ENCODE measurements at places on chromosomes 3 and 15.

DNA sequence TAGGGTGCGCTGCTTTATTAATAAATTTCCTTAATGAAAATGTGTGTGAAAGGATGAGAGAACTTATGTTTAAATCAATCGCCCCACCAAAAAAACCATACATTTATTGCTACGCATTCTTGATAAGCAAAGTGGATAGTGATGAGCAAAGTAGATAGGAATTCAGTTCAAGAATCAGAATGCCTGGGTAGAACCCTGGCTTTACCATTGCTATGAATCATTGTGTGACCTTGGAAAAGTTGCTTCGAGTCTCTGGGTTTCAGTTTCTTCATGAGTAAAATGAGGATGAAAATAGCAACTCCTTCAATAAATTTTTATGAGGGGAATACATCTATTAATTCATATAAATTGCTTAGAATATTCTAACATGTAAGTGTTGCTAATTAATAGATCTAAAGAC, 2.6 kb upstream of the ALCAM start:
- DNase-seq = peak; percentile 95

DNA sequence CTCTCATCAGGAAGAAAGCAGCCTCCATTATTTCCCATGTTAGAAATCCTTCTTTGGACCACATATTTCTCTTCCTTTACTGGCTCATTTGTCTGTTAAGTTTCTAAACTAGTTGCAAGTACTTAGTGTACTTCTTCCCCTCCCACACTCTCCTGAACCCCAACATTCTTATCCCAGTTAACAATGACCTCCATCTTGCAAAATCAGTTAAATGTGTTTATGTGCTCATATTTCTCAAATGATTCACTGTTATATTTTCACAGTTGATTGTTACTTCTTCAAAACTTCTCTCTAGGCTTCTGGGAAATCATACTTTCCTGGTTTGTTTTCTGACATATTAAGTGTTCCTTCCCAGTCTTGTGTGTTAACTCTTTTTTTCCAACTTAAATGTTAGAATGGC, 856.9 kb downstream of the EPHA3 start:
- no peak for DNase-seq

- DNase-seq = no peak
Measured at GRCh38 chr3:49910409-49911123, 6.9 kb upstream of the MST1R start.

DNA sequence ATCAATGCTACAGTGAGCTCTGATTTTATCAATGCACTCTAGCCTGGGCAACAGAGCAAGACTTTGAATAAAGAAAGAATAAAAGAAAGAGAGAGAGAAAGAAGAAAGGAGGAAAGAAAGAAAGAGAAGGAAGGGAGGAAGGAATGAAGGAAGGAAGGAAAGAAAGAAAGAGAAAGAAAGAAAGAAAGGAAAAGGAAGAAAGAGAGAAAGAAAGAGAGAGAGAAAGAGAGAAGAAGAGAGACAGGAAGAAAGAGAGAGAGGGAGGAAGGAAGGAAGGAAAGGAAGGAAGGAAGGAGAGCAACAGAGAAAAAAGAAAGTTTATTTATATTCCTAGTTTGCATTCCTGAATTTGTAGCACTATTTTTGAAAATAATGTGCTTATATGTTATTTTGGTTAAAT, 52.3 kb upstream of the ITGA11 start:
- no peak for DNase-seq

- peak; percentile 45 for DNase-seq
Measured at GRCh38 chr3:73552700-73553099, 72.0 kb downstream of the PDZRN3 start.

GRCh38 chr15:65426216-65426853, 3.6 kb upstream of the IGDCC4 start:
- DNase-seq = no peak

DNA sequence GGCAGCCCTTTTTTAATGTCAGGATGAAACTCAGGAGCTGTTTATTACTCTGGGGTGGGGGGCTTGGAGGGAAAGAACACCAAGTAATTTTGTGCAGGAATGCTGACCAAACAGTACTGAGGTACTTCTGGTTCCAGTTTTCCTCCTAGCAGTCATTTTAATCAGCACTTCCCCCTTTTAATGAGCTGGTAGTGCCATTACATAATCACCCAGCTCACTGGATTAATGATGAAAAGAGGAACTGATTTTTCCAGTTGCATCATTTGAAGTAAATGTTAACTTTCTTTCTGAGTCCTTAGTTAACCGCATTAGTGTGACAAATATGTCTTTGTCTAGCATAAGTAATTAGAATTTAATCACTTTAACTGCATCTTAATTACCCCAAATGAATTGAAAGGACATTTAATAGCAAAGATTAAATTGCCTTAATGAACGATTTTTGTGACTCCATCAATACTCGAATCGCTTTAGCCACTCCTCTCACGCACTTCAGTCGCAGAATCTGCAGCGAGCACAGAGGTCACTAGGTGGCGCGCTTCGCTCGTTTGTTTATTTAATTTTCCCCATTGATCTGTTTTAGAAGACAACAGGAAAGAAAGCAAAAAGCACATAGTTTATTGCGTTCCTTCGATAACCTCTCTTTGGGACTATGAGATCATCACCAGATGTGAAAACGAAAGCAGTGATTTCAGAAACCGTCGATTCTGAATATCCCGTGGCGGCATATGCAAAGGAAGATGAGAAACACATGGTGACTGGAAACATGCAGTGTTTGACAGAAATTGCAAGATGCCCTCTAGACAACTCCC, 9.8 kb downstream of the ONECUT1 start:
- DNase-seq = peak; percentile 64

GRCh38 chr3:168939651-168940238, 723.8 kb downstream of the MECOM start:
- DNase-seq = no peak

DNA sequence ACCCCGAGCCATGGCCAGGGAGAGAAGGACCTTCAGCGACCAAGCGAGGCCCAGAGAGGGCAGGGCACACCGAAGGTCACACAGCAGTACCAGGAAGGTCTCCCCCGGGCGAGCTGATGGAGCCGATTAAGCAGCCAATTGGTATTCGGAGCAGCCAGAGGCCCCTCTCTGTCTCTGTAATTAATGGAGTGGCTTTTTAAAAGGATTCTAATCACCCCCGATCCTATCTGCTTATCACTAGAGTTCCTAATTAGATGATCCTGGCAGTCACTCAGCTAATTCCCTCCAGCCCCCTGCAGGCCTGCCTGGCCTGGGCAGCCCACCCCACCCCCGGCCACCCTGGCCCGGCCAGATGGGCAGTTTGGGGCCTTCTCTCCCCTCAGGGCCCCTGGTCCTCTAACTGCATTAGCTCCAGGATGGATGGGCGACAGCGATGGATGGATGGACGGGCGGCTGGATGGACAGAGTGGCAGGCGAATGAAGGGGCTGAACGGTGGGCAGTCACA, 1.6 kb upstream of the DNAJB8 start:
- no peak for DNase-seq

GRCh38 chr3:148026009-148026588, 616.9 kb downstream of the ZIC1 start:
- no peak for DNase-seq

DNA sequence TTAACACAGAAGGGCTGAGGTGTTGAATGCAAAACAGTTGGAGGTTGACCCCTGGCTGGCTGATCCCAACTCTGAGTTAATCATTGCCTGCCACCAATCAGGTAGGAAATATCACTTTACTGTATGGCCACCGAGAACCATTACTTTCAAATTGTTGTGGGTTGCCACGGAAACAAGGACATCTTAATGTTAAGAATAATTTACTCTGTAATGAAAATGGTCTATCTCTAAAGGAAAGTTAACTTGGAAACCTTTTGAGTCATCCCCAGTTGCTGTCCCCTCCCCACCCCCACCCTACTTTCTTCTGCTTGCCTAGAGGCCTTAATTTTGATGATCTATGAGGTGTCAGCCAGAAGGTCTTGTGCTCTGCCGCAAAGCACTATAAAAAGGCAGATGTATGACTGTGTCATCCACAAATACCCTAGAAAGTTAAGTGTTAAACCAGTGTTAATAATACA, 78.7 kb upstream of the SNRK start:
- DNase-seq = peak; percentile 64

DNA sequence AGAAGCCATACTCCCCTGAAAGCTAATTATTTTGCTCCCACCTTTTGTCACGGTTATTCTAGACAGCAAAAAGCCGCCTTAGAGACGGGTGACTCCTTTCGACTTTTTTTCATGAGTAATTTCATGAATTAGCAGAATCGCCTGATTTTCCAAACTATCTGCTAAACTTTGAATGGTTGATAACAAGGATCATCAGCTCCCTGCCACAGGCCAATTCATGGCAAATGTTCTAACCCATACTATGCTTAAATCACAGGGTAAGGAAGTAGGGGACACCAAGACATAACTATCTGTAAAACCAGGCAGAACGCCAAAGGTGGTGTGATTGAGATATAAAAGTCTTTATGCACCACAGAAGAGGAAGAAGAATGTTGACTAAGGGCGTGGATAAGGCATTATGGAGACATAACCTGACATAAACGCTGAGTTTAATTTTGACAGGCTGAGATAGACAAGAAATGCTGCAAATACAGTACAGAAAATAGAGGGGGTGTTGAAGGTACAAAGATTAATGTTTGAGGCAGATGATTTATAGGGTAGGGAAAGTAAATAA, 891 bp upstream of the DMXL2 start:
- DNase-seq = peak; percentile 10

- DNase-seq = peak; percentile 77
Measured at GRCh38 chr3:186209810-186210752, 101.2 kb upstream of the ETV5 start.

DNA sequence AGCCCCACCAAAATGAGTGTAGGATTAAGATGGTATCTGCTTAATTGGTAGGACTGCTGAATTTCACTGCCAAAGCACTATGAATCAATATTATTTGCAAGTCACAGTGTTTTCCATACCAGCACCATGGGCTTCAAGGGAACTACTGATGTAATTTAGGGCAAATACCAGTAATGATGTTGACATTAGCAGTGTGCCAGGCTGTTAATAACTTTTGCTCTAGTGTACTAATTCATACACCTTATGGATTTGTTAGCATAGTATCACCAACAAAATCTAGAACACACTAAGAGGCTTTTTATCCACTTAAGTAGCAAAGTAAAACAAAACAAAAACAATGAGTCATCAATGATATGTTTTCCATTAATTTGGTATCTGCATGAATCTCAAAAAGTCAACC, 888.2 kb downstream of the CADM2 start:
- no peak for DNase-seq

GRCh38 chr15:40345867-40346578, 4.8 kb upstream of the PHGR1 start:
- no peak for DNase-seq

GRCh38 chr3:111761309-111761795, 97.7 kb upstream of the PHLDB2 start:
- peak; percentile 79 for DNase-seq

DNA sequence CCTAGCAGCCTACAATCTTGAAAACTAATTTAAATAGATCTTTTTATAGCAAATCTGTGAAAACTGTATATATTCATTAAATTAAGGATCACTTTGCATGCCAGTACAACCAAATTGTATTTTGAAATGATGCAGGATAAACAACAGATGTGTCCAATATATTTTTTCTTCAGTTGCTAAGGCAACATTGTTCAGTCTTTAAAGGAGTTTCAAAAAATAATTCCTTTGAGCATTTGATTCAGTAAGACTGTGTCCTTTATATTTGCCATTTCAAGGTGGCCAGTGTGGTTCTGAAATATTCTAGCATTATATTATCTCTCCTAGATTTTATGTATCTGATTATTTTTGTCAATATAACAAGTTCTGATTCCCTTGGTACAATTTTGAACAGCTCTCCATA, 254.7 kb downstream of the PLOD2 start:
- no peak for DNase-seq

GRCh38 chr3:40042752-40043443, 233.5 kb downstream of the MYRIP start:
- peak; percentile 33 for DNase-seq

GRCh38 chr15:48176112-48176511, 2.0 kb downstream of the MYEF2 start:
- DNase-seq = peak; percentile 52

GRCh38 chr15:69497667-69498066, 45.0 kb downstream of the RPLP1 start:
- no peak for DNase-seq

- DNase-seq = no peak
Measured at GRCh38 chr15:27123808-27124207, 152.8 kb downstream of the GABRG3 start.

DNA sequence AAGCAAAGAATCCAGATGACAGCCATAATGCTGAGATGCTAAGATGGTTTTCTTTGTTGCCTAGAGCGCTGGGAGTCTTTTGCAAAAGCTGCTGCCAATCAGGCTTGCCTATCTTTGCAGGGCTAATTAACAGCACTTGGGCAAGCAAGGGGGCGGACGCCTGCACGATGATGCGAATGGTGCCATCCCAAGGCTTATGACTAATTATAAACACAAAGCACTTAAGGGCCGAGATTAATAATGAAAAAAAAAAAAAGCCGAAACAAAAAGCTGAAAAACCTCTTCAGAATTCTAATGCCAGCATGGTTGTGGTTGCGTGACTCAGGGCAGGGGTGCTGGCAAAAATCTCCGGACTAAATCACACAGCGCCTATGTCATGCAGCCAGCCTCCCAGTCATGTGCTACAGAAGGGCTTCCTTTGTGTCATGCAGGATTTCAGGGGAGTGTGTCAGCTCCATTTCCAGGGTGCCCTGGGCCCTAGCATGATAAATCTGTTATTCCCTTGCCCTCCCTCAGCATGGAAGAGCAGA, 185.0 kb upstream of the ANKRD28 start:
- peak; percentile 98 for DNase-seq

- no peak for DNase-seq
Measured at GRCh38 chr15:79513940-79514339, 81.8 kb downstream of the MINAR1 start.

Data from ELR (cell line).